Stimulated activated naive B cell treated with anti-CD40 and anti-IgM and Interleukin-4, amounts not matched to agents 10 μg/mL and 1 μg/mL and 100 μg/mL, for 72 hours (primary cell): ENCODE measurements at places on chromosomes 7 and 10.

DNA sequence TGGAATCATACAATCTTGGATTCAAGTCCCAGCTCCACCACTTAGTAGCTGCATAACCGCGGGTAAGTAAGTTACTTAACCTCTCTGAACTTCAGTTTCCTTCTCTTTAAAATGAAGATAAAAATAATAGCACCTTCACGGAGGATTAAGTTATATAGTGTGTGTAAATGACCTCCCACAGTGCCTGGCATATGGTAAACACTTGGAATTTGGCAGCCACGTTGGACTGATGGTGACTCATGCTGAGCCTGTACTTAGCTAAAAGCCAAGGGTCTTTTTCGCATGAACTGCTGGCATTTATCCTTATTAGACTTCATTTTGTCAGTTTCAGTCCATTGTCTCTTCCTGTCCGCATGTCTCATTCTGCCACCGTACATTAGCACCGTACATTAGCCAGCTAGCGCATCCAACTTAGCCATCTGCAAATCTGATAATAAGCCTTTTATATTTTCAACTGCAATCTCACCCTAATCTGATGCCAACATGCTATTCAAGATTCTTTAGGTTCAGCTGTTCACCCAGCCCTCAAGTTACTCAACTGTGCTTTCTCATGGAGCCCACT is 11.2 kb downstream of the SLC13A4 start:
- H3K4me1 ChIP-seq: no peaks in the 10 kb centered on the region
- H3K36me3 ChIP-seq: no peaks in the 10 kb centered on the region
- no peak for DNase-seq
- peaks cover 12% of the 10 kb centered on the region for H3K27me3 ChIP-seq

DNA sequence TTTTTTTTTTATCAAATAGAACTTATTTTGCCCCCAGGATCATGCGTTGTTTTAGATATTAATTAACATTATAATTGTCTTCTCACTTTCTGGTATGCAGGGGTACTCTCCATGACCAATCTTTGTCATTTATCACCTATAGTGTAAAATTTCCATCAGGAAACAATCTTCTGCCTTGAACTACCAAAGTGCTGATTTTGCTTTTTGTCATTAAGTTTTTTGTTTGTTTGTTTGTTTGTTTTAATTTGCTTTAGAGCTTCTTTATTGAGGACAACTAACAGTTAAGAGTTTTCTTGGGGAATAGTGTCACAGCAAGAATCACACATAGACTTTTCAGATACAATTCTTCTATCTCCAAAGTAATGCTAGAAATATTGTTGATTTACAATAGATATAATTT is 171.2 kb upstream of the PRPS1L1 start:
- H3K36me3 ChIP-seq: no peaks in the 10 kb centered on the region
- DNase-seq: no peak
- H3K27ac ChIP-seq: no peak overlapping the region
- no peak overlapping the region for H3K4me3 ChIP-seq
- H3K4me1 ChIP-seq: peaks cover 4% of the 10 kb centered on the region
- H3K27me3 ChIP-seq: no peaks in the 10 kb centered on the region

DNA sequence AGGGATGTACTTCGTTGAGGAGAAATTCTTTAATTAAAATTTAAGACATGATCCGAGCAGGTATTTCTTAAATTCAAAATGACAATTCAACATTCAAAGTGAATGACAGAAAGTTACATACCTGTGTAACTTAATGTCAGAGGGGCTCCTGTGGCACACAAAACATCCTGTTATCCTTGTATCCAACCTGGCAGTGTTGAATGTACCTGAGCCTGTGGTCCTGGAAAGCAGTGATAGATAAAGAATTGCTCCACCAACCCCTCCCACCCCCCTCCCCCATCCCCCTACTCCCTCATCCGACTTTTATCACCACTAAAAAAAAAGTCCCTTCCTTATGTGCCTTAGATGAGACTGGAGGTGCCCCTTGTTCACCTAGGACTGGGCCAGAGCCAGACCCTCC is 119.4 kb upstream of the ADCY1 start:
- H3K27me3 ChIP-seq: peaks cover 13% of the 10 kb centered on the region
- H3K27ac ChIP-seq: no peak overlapping the region
- H3K4me1 ChIP-seq: no peaks in the 10 kb centered on the region
- H3K4me3 ChIP-seq: no peak overlapping the region
- no peaks in the 10 kb centered on the region for H3K36me3 ChIP-seq

- no peaks in the 10 kb centered on the region for H3K4me1 ChIP-seq
- H3K27ac ChIP-seq: peak overlapping the region; percentile 85
- peaks cover 77% of the 10 kb centered on the region for H3K36me3 ChIP-seq
Measured at GRCh38 chr10:12823328-12823727, 178.2 kb downstream of the CCDC3 start.

DNA sequence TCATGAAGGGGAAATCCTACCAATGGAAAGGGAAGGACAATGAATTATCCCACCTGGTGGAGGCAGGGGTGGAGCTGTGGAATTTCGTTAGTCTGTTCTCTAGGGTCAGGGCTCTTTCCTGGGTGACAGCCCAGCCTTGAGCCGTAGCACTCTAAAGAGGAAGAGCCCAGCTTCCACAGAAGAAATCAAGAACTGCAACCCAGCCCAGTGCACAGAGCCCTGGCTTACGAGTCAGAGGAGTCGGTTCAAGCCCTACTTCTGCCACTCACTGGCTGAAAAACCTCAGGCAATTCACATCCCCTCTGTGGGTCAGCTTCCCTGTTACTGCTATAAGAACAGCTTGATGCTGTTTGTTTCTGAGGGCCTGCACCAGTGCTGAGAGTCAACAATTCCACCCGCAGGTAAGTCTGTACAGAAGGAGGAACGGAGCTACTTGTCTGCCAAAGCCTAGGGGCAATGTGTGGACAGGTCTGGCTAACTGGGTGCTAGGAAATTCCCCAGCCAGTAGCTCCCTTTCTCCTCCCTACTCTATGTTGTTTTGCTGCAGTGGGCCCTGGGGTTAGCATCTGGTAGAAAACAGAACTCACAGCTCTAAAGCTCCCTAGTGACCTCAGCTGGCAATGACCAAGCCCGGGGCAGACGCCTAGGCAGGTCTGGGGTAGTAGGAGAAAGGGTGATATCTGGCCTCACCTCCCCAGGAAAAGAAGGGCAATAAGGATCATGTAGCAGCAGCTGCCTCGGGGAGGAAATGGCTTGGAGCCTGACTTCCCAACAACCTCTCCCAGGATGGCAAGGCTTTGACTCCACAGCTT is 3.3 kb downstream of the AVPI1 start:
- no peak for DNase-seq
- no peaks in the 10 kb centered on the region for H3K27me3 ChIP-seq
- no peak overlapping the region for H3K27ac ChIP-seq
- no peak overlapping the region for H3K4me3 ChIP-seq
